ENCODE measurements at places on chromosomes 3 and 15.

DNA sequence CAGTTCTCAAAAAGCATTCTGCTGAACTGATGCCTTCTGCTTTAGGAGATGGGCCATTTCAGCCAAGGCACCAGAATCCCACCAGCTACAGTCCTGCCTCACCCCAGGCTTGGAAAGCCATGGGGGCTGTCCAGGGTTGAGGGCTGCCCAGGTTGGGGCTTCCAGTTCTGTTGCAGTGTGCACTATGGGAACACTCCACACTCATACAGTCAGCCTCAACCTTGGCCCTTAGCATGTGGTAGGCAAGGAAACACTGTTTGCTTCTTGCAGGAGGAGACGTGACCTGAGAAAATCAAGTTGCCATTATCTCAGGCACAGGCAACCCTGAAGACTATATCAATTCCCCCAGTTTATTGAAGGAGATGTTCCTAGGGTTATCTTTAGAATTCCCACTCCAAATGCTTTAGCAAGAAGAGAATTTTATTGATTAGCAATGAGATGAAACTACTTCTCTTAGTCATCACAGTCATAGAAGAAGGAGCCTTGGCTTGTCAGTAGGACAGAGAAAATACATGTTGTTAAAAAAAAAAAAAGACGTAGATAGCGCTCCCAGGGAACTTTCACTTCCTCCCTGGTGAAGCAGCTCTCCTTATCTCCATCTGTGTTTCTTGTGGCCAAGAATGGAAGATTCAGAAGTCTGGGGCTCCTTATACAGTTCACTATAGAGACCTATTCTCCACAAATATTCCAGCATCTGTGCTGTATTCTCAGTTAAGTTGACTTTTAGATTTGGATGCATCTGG is 38.3 kb upstream of the IL12A start:
- 0 out of 2 replicates have a peak, but pooled peaks cover 8% of the 10 kb centered on the region for H3K4me1 ChIP-seq
- H3K36me3 ChIP-seq = no peaks in the 10 kb centered on the region
- no peak overlapping the region for H3K4me3 ChIP-seq
- no peak overlapping the region for H3K27ac ChIP-seq
- no peak for DNase-seq

DNA sequence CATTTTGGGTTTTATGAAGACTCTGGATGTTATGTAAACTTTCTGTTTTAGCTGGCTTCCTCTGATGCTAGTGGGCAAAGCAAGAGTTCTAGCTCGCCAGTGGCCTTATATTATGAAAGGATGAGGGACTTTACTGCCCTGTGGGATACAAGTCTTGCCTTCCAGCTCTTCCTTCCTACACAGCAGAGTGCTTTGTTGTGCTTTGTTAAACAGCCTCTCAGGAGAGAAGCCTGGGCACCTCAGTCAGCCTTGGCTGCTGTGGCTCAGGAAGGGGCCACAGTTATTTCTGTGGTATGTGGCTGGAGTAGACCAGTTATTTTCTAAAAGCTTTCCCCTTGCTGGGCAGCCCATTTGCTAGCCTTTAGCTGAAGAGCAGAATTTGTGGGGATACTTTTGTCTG is 69.5 kb upstream of the SUCLG2 start:
- H3K4me3 ChIP-seq = no peak overlapping the region
- no peaks in the 10 kb centered on the region for H3K27me3 ChIP-seq
- no peak for DNase-seq
- no peak overlapping the region for H3K27ac ChIP-seq
- no peaks in the 10 kb centered on the region for H3K4me1 ChIP-seq

DNA sequence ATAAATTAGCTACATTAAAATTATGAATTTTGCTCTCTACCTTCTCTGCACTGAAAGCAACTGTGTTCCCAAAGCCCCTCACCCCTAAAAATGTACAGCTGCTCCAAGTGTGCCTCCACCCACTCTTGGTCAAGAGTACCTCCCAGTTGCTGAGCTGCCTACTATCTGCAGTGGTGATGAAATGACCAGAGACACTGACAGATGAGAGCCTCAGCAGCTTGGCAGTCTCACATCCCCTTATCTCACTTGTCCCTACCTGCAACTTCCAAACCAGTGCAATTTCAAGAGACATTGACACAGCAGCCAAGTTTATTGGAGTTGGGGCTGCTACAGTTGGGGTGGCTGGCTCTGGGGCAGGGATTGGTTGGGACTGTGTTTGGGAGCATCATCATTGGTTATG is 52.2 kb upstream of the COL6A5 start:
- no peak overlapping the region for H3K27ac ChIP-seq
- no peaks in the 10 kb centered on the region for H3K36me3 ChIP-seq
- no peaks in the 10 kb centered on the region for H3K27me3 ChIP-seq
- H3K4me1 ChIP-seq = no peaks in the 10 kb centered on the region

- H3K4me3 ChIP-seq = no peak overlapping the region
- no peaks in the 10 kb centered on the region for H3K36me3 ChIP-seq
- H3K27ac ChIP-seq = no peak overlapping the region
Observed at GRCh38 chr3:32848215-32848614, 30.4 kb downstream of the TRIM71 start.

DNA sequence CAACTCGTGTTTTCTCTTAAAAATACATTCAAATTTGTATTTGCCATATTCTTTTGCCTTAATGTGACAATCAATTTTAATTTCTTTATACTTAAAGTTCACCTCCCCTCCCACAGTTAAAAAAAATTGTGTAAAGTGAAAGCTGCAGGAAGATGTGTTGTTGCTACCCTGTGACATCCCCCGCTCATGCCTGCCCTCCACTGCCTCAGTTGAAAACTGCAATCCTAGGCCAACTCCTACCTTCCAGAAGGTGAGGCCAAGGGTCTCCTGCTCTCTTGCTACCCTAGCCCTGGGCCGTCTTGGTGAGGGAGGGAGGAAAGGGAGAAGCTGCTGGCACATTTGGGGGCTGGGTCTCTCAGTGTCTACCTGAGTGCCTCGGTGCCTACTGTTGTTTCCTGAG is 57.0 kb upstream of the CMTM7 start:
- no peak for DNase-seq
- H3K36me3 ChIP-seq = no peaks in the 10 kb centered on the region
- no peak overlapping the region for H3K4me3 ChIP-seq
- no peaks in the 10 kb centered on the region for H3K27me3 ChIP-seq

- H3K27me3 ChIP-seq = no peaks in the 10 kb centered on the region
- no peaks in the 10 kb centered on the region for H3K36me3 ChIP-seq
- no peak for DNase-seq
- H3K27ac ChIP-seq = no peak overlapping the region
Observed at GRCh38 chr15:40852529-40852928, 8.7 kb downstream of the SPINT1 start.

DNA sequence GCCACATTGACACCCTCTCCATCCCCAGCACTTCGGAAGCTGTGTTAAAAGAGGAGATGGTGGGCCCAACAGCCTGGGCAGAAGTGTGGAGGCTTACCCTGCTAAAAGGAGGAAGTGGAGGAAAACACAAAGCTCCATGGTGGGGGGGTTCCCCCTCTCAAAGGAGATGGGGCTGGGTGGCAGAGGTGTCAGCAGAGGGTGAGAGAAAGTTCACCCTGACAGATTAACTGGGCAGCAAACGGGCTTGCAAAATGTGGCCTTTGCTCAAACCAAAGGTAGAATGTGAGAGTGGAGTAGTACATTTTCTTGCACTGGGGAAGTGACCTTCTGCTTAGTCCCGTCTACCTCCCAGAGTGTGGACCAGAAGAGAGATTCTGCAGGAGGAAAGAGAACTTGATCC is 44.7 kb downstream of the MYO1E start:
- no peak overlapping the region for H3K4me3 ChIP-seq
- H3K27ac ChIP-seq = no peak overlapping the region
- H3K36me3 ChIP-seq = no peaks in the 10 kb centered on the region
- H3K4me1 ChIP-seq = no peaks in the 10 kb centered on the region

GRCh38 chr3:89806166-89806565 is 698.7 kb downstream of the EPHA3 start:
- no peak overlapping the region for H3K4me3 ChIP-seq
- no peaks in the 10 kb centered on the region for H3K36me3 ChIP-seq
- no peaks in the 10 kb centered on the region for H3K4me1 ChIP-seq
- H3K27ac ChIP-seq = no peak overlapping the region

DNA sequence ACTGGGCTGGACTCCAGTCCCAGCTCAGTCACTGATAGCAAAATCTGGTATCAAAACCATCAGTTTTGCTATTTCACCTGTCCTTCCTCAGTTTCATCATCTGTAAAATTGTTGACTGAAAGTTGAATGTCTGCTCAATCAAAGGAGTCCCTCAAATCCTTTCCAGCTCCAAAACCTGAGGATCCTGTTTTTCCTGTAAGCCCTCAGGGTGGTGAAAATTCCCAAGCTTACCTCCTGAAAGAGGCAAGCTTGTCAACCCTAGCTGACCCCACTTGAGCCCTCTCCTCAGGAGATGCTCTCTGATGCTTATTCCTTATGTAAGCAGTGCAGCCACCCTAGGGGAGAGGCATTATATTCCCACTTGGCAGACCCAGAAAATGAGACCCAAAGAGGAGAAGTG is 82.6 kb downstream of the HMG20A start:
- no peaks in the 10 kb centered on the region for H3K27me3 ChIP-seq
- no peak overlapping the region for H3K4me3 ChIP-seq
- no peaks in the 10 kb centered on the region for H3K36me3 ChIP-seq
- no peaks in the 10 kb centered on the region for H3K4me1 ChIP-seq

DNA sequence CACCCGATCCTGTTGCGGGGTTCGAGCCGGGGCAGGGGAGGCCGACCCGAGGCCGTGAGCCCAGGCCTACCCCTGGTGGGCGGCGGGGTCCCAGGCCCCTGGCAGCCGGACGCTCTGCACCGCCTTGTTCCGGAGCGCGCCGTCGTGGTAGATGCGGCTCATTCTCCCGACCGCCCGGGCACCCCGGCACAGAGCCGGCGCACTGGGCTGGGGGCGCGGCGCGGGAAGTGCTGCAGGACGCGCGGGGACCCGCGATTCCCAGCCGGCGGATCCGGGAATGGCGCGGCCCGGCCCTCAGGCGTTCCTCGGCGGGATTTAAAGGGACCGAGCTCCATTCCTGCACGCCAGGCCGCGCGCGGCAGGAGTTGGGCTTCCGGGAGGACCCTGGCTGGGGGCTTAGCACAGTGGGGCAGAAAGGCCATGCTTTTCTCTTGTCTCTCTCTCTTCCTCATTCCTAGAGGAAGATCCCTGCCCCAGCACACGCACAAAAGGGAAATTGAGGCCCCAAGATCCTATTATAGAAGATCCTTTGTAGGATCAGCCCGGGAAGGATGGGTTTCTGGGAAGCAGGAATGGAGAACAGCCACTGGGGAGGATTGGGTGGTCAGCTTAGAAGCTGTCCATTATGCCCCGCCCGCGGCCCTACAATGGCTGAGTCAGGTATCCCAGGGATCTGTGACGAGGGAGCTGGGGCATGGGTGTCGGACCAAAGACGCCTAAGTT is at the start of gene ARPIN:
Gene ARPIN, minus strand, starts transcription at position 279 of the 723 bp plus-strand sequence. Its CDS starts 117 bp downstream, at position 162.
- no peak within 1 kb of the TSS for H3K4me3 ChIP-seq
- H3K27me3 ChIP-seq = no peaks in the 10 kb centered on the region
- H3K4me1 ChIP-seq = no peaks in the 10 kb centered on the region
- no peak within 1 kb of the TSS for H3K27ac ChIP-seq

Data from MM.1S (cell line).